WTC11 (cell line): ENCODE measurements at places on chromosomes 2 and 18. TPM values are rescaled to one million over a fixed set of nuclear protein-coding genes. Genes with fewer than 3 reads are reported as not detected.

DNA sequence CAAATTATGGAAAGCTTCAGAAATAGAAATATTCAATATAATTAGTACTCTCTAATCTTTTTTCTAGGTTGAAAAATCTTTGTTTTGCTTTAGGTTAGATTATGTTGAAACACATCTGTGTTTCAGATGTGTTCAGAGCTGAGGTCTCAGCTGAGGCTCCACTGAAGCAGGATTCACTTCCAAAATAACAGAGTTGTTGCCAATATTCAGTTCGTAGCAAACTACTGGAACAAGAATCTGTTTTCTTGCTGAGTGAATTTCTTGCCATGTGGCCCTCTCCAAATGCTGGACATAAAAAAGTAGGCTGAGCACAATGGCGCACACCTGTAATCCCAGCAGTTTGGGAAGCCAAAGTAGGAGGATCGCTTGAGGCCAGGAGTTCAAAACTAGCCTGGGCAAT, 8.7 kb downstream of the PHOSPHO2 start:
- H3K27me3 ChIP-seq: no peaks in the 10 kb centered on the region
- no peak overlapping the region for H3K27ac ChIP-seq
- no peak for DNase-seq
- H3K36me3 ChIP-seq: peaks cover 6% of the 10 kb centered on the region; the same call in 1 of the 2 replicates
- H3K4me1 ChIP-seq: no peaks in the 10 kb centered on the region

DNA sequence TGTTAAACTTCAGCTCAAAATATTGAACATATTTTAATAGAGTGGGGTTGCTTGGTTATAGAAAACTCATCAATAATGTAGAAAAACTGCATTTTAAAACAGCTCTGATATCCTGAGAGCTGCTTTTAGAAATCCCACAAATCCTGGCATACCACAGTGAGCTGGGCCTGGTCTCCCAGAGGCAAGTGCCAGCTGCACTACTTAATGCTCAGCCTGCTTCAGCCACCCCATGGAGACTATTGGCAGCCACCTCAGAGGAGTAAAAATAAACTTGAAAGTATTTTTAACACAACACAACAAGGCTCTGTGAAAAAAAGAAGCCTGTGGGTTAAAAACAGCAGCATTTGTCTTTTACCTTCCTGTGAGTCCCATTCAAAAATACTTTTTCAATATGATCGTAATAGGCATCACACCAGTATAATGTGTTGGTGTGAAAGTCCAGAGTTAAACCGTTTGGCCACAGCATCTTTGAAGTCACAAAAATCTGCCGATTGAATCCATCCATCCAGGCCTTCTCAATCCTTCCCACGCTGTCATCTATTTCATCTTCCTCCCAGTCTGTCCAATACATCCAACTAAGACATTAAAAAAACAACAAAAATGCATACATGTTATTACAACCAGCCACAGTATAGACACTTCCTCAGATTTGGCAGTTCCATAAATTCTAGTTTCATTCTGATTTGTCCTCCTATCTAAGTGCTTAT, 1115.3 kb downstream of the LRP1B start:
- H3K4me3 ChIP-seq: no peak overlapping the region
- H3K27ac ChIP-seq: no peak overlapping the region
- no peaks in the 10 kb centered on the region for H3K36me3 ChIP-seq
- no peaks in the 10 kb centered on the region for H3K4me1 ChIP-seq
- DNase-seq: peak; percentile 15
- H3K27me3 ChIP-seq: no peaks in the 10 kb centered on the region

DNA sequence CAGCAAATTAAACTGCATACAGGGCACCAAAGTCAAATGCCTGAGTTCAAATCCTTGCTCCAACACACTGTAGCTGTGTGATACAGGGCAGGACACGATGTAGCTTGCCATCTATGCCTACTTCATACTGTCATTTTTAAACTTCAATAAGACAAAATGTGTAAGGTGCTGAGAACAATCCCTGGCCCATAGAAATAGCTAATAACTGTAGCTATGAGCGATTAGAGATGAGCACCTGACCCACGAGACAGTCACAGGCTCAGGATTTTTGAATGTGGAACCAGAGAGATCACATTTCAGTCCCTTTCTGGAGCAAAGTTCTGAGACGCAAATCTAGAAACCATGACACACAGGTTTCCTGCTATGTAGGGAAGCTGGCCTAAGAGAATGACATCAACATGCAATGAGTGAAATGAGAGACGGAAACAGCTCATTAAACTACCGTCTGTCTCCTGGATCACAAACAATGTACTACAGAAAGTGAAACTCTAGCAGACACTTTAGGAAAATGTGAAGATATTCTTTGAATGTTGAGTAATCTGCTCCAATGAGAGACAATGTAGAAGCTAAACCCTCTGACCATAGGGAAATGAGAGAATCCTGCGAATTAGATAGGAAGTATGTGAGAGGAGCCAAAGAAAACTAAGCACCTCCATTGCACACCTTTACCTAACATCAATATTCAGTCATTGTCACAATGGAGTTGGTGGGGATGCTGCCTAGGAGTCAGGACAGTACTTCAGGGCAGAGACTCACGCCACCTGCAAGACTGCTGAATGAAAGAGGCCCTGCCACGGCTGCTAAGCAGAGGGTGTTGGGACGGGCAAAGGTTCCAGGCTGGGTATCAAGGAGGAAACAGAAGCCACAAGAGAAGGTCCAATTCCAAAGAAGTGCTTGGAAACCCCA, 25.5 kb downstream of the B4GALT6 start:
- H3K27me3 ChIP-seq: no peaks in the 10 kb centered on the region
- H3K4me1 ChIP-seq: peaks cover 25% of the 10 kb centered on the region
- H3K27ac ChIP-seq: peak overlapping the region; percentile 67
- H3K36me3 ChIP-seq: peaks cover 38% of the 10 kb centered on the region
- no peak for DNase-seq

DNA sequence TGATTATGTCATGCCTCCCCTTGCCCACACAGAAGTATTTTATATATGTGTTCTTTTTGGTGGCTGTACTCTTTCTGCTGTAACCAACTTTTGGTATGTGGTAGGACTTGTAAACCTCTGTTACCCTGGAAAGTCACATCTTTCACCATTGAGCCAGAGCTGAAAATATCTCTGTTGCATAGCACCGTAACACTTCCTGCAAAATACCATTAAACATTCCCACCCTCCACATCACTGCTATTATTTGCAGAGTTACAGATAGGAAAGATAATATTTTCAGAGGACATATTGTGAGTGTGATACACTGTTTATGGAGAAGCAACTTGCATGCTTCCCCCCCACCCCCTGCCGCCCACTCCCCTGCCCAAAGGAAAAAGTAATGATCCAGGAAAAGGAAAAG, 44.8 kb downstream of the CAB39 start:
- peaks cover 1% of the 10 kb centered on the region for H3K36me3 ChIP-seq
- H3K27me3 ChIP-seq: peaks cover 2% of the 10 kb centered on the region; the same call in 1 of the 2 replicates
- DNase-seq: no peak
- H3K27ac ChIP-seq: peak overlapping the region; percentile 35; the same call in 1 of the 2 replicates

DNA sequence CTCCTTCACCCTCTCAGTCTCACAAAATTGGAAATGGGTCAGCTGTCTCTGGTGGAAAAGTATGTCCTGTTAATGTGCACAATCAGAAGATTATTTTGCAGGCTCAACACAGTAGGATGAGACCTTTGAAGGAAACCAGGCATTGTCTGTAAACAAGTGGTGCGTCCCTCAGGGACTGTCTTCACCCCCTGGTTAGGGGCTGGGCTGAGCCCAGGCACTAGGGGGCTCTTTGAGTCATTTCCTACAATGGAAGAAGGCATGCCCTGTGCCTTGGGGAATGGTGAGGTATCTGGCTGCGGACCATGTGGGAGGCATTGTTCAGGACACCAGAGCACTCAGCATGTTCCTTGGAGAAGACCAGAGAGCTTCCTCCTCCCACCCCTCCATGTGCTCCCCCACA, 26.8 kb downstream of the PKDCC start:
- H3K27me3 ChIP-seq: no peaks in the 10 kb centered on the region; the same call in 1 of the 2 replicates
- H3K36me3 ChIP-seq: no peaks in the 10 kb centered on the region
- no peak overlapping the region for H3K4me3 ChIP-seq
- H3K4me1 ChIP-seq: peaks cover 14% of the 10 kb centered on the region
- H3K27ac ChIP-seq: no peak overlapping the region

DNA sequence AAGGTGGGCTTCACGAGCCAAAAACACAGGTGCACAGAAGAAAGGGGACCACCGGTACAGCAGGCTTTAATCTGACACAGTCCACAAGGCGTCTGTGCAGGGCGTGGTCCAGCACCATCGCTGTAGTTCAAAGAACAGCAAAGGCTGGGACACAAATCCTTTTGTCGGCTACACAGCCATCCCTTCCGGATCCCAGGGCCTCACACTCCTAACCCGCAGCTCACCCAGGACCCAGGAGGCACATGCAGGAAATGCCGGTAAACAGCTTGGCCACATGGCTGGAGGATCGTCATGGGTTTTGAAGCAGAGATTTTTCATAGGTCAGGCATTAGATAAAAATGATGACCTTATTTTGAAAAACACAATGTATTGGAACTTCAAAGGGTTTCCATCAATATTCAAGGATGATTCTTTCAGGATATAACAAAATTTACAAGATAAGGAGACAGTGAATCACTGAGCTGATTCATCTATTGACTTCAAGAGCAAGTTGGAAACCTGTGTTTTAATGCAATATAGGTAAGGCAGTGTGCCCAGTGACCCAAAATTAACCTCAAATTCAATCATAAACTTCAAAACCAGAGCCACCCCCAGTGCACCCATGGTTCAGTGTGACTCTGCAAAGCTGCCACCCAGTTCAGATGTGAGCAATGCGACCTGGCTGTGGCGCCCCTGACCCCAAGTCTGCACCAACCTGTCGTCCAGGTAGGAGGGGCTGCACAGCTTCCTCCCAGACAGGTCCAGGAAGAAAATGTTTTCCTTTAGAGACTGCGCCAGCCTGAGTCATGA, 74.4 kb downstream of the TMEM18 start:
- H3K27ac ChIP-seq: no peak overlapping the region
- H3K4me3 ChIP-seq: no peak overlapping the region
- H3K4me1 ChIP-seq: no peaks in the 10 kb centered on the region
- no peaks in the 10 kb centered on the region for H3K36me3 ChIP-seq
- no peaks in the 10 kb centered on the region; the same call in 1 of the 2 replicates for H3K27me3 ChIP-seq
- DNase-seq: no peak

DNA sequence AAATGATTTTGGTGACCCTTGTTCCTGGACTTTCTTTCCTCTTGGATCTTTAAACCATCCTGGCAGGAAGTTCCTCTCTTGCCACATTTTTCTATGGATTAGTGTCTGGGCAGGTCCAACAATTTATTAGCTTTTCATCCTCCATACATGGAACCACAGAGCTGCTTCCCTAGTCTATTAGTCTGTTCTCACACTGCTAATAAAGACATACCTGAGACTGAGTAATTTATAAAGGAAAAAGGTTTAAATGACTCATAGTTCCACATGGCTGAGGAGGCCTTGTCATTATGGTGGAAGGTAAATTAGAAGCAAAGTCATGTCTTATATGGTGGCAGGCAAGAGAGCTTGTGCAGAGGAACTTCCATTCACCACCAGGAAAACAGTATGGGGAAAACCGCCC, 122.9 kb downstream of the DDX1 start:
- H3K4me1 ChIP-seq: peaks cover 1% of the 10 kb centered on the region; the same call in 1 of the 2 replicates
- H3K27ac ChIP-seq: no peak overlapping the region
- no peaks in the 10 kb centered on the region for H3K36me3 ChIP-seq
- no peak for DNase-seq
- no peak overlapping the region for H3K4me3 ChIP-seq

GRCh38 chr2:74071426-74071825, 76.3 kb downstream of the BOLA3 start:
- H3K27ac ChIP-seq: no peak overlapping the region
- H3K4me1 ChIP-seq: peaks cover 3% of the 10 kb centered on the region
- no peak overlapping the region for H3K4me3 ChIP-seq
- H3K27me3 ChIP-seq: no peaks in the 10 kb centered on the region

GRCh38 chr2:173716458-173717052, 248.6 kb downstream of the SP3 start:
- H3K27ac ChIP-seq: no peak overlapping the region
- H3K27me3 ChIP-seq: no peaks in the 10 kb centered on the region; the same call in 1 of the 2 replicates
- no peaks in the 10 kb centered on the region for H3K4me1 ChIP-seq
- no peak for DNase-seq
- no peaks in the 10 kb centered on the region for H3K36me3 ChIP-seq
- no peak overlapping the region for H3K4me3 ChIP-seq

GRCh38 chr2:189641590-189641989, 19.7 kb upstream of the ASNSD1 start:
- DNase-seq: no peak
- peak overlapping the region; percentile 0; the same call in 1 of the 2 replicates for H3K27ac ChIP-seq
- H3K36me3 ChIP-seq: no peaks in the 10 kb centered on the region
- no peak overlapping the region for H3K4me3 ChIP-seq
- no peaks in the 10 kb centered on the region for H3K27me3 ChIP-seq

NEU2 gene
- total RNA-seq: not detected in 3 replicates

NAT8 gene
- not detected in 3 replicates for total RNA-seq

RND3 gene
- total RNA-seq: 50.6 to 64.4 TPM (median 55.8 TPM) in 3 replicates

ALK gene
- total RNA-seq: 0.09 to 0.11 TPM in 2 of 3 replicates, not detected in the other

WNT10A gene
- not detected in 3 replicates for total RNA-seq

CRIM1 gene
- total RNA-seq: 24.1 to 25.1 TPM (median 24.3 TPM) in 3 replicates

LYPD6B gene
- 1.6 to 1.9 TPM (median 1.8 TPM) in 3 replicates for total RNA-seq

PECR gene
- 13.9 to 21.3 TPM (median 19.6 TPM) in 3 replicates for total RNA-seq

NDUFAF7 gene
- total RNA-seq: 42.9 to 57.8 TPM (median 44.9 TPM) in 3 replicates

SERPINB11 gene
- total RNA-seq: not detected in 3 replicates

SNORC gene
- total RNA-seq: 2.8 to 3.4 TPM (median 3.4 TPM) in 3 replicates

ALPG gene
- 0.94 to 1.3 TPM (median 1.2 TPM) in 3 replicates for total RNA-seq
